ENCODE measurements at places on chromosomes 7 and 10. TPM values are rescaled to one million over a fixed set of nuclear protein-coding genes. Genes with fewer than 3 reads are reported as not detected.

DNA sequence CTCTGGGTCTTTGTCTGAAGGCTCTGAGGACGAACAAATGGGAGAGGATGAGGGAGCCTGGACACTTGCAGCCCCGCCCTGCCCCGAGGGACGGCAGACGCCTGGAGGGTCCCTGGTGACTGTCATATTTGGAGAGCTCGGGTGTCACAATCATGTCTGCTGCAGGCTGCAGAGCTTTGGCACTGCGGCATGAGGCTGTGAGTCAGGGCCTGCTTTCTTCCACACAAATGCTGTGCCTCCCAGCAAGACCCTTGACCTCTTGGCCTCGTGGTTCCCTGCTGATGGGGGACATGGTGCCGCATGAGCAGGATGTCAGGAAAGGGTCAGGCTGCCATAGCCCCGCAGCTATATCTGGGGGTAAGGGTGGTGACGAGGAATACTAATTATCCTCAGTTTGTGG lies 64.9 kb upstream of the PPIF start:
- no peak overlapping the region for H3K27ac ChIP-seq
- no peak overlapping the region for H3K4me3 ChIP-seq
- H3K27me3 ChIP-seq: no peaks in the 10 kb centered on the region
- no peak for DNase-seq
- peaks cover 13% of the 10 kb centered on the region for H3K36me3 ChIP-seq

DNA sequence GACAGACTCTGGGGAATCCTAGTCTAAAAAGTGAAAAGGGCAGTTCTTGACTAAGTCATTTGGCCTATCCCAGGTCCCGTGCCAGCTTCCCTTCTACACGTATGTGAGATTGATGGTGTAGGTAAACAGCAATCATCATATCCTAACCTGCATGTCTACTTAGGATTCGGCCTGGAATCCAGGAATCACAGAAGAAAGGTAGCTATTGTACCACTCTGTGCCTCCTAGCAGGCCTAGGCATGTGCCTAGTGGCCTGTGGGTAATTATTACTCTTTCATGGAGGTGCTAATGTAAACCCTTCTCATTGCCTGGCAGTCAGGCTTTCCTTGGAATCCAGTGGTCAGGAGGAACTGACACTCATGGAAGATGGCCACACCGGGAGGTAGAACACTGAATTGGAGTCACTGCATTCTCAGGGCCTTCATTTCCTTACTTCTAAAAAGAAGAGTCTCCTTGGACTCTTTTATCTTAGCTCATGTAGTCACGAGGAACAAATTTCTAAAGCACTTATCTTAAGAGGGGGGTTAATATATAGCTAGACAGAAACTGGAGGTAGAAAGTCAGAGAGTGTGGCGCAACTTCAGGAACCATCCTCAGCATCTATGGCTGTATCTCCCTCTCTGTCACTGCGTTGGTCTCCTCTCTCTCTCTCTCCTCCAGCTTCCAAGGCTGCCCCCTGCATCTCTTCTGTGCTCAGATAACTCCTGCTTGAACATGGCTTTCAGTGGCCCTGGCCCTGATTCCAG lies 122.5 kb downstream of the C1GALT1 start:
- H3K27ac ChIP-seq: no peak overlapping the region
- H3K4me3 ChIP-seq: no peak overlapping the region
- H3K27me3 ChIP-seq: no peaks in the 10 kb centered on the region
- no peaks in the 10 kb centered on the region for H3K36me3 ChIP-seq
- no peak for DNase-seq

Gene ATOH7
- total RNA-seq: 0.14 TPM

Gene AZGP1
- 177 TPM for total RNA-seq

Gene LIPK
- total RNA-seq: not detected

Measured in heart left ventricle (tissue), 16 donors.